ENCODE measurements at places on chromosomes 7 and 10.

DNA sequence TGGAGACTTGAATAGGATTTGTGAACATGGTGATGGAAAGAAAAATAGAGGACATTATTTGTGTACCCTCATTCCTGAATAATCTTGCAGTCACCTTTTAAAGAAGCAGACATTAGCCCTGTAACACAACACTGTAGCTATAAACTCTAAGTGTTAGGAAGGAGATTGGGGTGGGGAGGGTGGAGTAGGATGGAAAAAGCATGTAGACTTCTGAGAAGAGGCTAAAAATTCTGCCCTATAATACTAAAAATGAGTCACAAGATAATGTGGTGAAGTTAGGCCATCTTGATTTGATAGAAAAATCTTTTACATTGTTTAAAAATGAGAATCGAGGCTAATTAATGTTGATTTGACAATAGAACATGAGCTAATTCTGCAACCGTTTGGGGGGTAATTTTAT, 128.8 kb downstream of the LCOR start:
- DNase-seq, result no peak

GRCh38 chr10:49726593-49726992, 35.5 kb downstream of the OGDHL start:
- no peak for DNase-seq

- DNase-seq, result no peak
Measured at GRCh38 chr7:80273327-80273726, 138.7 kb downstream of the GNAI1 start.

DNA sequence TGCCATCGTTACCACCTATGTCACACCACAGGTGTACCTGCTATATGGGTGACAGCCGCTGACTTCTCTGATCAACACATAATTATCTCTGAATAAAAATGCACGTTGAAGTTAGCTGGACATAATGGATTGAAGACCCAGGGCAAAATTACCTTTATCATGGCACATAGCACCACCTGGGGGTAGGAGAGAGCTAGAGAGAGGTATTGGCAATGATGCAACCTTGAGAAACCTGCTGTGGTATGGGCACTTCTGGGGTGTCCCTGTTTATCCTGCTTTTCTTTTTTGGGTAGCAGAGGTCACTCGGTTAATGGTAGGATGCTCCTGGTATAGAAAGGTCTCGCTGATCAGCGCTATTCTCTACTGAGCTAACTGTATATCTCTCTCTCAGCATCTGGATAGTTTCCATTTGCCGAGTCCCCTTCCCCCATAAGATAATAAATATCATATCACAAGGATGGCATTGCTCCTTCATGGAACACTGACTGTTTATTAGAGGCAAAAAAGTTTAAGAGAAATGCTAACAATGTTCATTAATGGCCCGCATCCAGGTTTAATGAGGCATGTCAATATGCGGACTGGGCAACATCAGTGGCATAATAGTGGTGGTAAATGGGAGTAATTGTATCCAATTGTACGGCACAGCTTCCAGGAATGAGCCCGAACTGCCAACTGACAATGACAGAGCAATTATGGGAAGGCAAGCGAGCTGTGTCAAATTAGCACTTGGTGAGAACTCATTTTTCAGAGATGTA, 323.1 kb downstream of the TFEC start:
- DNase-seq, result no peak

GRCh38 chr7:107828540-107828939, 25.5 kb upstream of the SLC26A3 start:
- no peak for DNase-seq

- peak; percentile 55 for DNase-seq
Measured at GRCh38 chr7:129612112-129613015, 844 bp downstream of the NRF1 start.

GRCh38 chr7:130359276-130359857, 14.8 kb downstream of the CPA5 start:
- no peak for DNase-seq

DNA sequence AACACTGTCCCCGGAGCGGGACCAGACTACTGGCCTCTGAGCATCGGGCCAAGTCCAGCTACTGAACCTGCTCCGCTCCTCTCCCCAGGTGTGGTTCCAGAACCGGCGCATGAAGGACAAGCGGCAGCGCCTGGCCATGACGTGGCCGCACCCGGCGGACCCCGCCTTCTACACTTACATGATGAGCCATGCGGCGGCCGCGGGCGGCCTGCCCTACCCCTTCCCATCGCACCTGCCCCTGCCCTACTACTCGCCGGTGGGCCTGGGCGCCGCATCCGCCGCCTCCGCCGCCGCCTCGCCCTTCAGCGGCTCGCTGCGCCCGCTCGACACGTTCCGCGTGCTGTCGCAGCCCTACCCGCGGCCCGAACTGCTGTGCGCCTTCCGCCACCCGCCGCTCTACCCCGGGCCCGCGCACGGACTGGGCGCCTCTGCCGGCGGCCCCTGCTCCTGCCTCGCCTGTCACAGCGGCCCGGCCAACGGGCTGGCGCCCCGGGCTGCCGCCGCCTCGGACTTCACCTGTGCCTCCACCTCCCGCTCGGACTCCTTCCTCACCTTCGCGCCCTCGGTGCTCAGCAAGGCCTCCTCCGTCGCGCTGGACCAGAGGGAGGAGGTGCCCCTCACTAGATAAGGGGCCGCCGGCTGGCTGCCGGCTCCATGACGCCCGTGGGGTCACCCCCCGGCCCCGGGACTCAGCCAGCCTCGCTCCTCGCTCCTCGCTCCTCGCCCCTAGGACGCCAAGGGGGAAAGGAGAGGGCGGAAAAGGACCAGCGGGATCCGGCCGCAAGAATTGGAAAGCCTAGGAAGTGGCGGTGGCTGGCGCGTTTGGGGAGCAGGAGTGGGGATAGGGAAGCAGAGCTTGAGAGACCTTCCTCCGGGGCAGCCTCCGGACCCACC, 3.4 kb downstream of the EVX1 start:
- no peak for DNase-seq

DNA sequence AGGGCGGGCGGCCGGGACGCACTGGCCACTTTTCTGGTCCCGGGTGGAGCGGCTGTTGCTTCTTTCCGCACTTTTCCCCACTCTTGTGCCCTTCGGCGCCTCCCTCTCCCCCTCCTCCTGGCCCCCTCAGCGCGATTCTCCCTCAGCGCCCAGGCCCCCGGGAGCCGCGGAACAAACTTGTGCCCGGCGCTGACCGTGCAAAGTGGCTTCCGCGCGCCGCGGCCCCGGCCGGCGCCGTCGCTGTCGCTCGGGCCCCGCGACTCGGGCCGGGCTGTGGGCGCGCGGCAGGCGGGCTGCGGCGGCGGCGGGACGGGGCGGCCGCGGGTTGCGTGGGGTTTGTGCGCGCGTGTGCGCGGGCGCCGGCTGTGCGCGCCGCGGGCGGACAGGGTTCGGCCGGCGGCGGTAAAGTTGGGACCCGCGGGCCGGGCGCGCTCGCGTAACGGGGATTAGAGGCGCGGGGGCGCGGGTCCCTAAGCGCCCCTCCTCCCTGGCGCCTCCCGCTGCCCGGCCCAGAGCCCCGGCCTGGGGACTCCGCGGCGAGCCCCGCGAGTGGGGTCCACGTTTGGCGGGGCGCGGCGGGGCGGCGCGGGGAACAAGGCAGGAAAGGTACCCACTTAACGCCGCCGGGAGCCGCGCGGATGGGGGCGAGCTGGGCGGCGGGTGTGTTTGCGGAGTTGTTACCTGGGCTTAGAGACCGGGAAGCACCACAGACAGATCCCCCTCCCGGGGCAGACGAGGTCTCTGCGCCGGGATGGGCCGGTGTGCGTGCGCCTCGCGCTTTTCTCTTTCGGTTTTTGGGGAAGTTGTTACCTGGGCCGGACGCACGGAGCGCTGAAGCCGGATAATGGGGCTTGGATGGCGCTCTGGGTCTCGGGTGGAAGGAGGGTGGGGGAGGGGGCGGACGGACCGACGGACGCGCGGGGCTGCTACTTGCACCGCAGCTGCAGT, 860 bp downstream of the ZEB1 start:
- peak; percentile 32 for DNase-seq

GRCh38 chr10:36345807-36346206, 703.7 kb upstream of the FZD8 start:
- no peak for DNase-seq

DNA sequence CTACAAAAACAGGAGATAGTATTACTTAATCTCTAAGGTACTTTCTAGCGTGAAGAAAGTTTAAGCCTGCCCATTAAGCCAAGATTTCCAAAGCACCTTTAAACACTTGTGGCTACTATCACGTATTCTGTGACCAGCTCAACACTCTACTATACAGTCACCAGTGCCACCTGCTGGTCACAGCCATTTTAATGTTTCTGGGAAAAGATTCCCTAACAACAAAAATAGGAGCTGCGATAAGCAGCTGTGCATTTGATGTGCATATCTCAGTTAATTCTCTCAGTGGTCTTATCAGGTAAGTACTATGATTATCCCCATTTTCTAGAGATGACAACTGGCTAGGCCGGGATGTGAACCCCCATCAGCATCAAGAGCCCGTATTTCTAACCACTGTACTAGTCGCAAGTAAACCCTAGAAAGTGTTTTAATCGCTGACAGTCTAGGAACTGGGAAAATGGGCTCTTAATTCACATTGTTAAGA, 860 bp downstream of the SEC31B start:
- DNase-seq, result peak; percentile 65

DNA sequence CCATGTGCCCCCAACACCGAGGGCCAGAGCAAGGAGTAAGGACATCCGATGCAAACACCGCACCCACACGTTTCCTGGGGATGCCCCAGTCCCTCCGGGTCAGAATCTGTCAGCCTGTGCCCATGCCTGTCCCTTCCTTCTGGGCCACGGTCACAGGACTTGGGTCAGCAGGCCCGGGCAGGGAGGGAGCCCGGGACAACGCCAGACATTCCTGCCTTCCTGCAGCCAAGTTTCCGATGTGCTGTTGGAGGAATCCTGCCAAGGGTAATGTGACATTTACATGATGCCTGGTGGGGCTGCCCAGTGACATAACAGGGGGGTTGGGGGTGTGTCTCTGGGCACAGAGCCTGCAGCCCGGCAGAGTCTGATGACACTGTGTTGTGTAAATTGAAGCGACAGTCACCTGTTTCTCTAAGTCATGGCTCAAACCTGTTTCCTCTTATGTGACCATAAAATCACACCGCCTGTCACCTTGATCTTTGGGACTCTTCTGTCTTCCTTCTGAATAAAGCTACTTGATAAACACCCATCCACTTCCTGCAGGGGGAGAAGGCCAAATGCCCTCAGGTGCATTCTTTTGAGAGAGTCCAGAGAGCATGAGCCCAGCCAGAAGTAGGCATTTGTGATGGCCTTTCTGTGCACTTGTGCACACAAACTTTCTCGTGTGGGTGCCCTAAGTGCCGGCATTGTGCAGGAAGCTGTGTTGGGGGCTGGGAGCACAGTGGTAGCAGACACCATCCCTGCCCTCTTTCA, 175.3 kb upstream of the RHEB start:
- no peak for DNase-seq

DNA sequence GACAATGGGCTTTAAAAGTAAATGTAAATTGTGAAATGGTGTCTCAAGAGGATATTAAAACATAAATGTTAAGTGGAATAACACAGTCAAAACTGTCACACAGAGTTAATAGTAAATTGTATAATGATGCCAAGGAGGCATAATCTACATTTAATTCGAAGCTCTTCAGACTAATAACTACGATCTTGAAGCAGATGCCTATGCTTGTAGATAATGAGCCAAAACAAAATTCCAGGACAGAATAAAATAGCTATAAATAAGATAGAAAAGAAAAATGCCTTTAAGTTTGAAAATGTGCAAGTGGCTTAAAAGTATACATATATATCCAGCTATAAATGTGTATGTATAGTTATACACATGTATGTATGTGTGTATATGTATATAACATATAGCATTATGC, 17.5 kb downstream of the TWIST1 start:
- no peak for DNase-seq

DNA sequence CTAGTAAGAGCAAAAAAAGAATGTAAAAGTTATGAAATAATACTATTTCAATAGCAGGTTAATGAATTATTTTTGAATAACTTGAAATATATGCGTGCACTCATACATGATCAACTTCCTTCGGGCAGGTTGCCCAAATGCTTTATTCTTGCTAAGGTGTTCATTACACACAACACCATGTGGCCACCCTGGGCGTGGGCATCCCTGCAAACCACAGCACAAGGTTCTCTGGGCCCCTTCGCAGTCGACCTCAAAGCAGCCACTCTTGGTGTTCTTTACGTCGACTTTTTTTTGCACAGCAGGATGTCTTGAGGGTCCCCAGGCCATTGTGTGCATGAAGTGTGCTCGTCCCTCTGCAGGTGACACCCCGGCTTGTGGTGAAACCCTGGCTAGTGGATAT, 300.7 kb upstream of the PITRM1 start:
- DNase-seq, result no peak

- no peak for DNase-seq
Measured at GRCh38 chr7:120164-120991, 72.0 kb upstream of the FAM20C start.

GRCh38 chr10:108036265-108036664, 871.8 kb upstream of the SORCS1 start:
- DNase-seq, result no peak

DNA sequence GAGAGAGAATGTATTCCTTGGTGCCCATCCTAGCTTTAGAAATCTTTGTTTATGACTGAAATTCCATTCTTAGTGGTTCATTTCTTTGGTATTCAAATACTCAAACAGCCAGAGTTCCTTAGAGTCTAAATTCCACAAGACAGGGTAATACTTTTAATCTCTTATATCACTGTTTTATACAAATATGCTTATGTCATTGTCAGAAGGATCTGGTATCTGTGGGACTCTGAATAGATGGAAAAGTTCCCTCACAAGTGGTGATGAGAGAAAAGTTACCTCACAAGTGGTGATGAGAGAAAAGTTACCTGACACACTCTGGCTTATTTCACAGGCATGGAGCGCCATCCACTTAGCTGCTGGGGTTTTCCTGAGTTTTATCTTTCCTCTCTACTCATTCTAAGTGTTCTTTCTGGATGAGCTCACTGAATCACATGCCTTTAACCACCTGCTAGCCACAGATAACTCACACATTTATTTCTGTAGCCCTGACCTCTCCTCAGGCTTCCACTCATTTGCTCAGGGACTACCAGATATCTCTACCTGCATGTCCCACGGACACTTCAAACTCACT, 784.0 kb downstream of the SUGCT start:
- DNase-seq, result no peak

- DNase-seq, result no peak
Measured at GRCh38 chr10:131090761-131091661, 220.5 kb downstream of the TCERG1L start.

GRCh38 chr7:148850564-148850963, 33.5 kb downstream of the EZH2 start:
- DNase-seq, result no peak

DNA sequence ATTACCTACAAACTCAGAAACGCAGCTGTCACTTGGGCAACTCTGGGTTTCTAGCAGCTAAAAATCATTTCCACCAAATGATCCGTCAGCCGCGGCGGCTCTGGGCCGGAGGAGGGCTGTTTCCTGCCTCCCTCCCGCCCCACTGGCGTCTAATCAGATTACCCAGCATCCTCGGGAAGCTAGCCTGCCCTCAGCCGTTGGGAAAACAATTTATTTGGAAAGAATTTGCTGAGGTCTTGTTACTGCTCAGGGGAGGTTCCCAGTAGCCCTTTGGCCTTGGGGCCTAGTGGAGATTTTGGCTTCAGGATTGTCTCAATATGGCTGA, 65.0 kb upstream of the ADGRA1 start:
- DNase-seq, result no peak
